ENCODE measurements at places on chromosomes 7 and 10. TPM values are rescaled to one million over a fixed set of nuclear protein-coding genes. Genes with fewer than 3 reads are reported as not detected.

Gene GIMAP4
- 0.40 TPM for total RNA-seq

Gene WDR86
- 0.33 TPM for total RNA-seq

Gene FFAR4
- total RNA-seq = not detected

Gene OR2A5
- total RNA-seq = not detected

DNA sequence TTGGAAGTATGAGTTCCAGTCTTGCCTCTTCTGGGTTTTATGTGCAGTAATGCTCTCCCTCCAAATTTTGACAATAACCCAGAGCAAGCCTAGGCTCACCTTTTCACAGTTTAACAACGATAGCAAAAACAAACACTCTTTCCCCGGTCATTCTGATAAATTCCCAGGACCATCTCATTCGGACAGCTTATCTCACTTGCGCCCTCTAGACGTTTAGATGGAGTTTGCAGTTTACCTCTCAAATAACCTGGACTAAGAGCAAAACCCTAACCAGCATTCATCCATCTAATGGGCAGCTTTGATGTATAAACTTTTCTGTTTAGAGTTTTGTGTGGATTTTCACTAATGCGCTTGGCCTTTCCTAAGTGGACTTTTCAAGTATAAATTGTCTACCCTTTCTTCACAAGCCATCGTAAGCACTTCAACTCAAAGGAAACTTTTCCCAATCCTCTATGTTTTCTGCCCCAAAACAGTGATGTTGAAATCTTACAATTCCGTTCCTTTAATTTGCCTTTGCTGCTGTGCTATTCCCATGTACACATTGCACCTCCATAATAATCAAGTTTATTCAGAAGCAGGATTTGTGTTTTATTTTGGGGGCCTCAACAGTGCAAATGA lies 114.9 kb downstream of the HDAC9 start:
- no peak for DNase-seq

- no peak for DNase-seq
These were observed 1.3 kb downstream of the SAR1A start for GRCh38 chr10:70169011-70169410.

DNA sequence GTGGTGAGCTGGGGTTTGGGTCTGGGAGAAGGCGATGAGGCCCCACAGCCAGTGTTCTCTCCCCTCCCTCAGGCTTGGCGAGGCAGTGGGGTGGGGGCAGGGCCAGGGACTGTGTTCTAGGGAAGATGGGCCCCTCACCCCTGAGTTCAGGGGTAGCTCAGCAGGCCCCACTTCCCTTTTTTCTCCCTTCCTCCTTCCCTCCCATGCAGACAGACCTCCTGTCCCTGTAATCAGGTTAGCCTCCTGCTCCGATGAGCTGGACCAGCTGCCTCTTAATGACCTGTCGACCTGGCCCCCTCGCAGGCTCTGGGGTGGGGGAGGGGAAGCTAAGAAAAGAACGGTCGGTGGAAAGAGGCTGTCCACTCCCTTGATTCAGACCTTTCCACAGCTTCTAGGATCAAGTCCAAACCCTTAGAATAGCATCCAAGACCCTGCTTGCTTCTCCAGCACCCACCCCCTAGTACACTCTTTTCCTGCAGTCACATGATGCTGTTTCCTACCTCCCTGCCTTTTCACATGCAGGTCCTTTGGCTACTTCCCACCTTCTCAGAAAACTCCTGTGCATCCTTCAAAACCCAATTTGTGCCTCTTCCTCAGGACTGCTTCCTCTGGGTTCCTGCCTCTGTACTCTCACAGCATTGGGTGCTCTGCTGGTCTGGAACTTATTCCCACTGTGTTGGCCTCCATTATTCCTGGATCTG lies 64.1 kb downstream of the ZMIZ1 start:
- no peak for DNase-seq

- no peak for DNase-seq
These were observed 10.5 kb downstream of the DDX56 start for GRCh38 chr7:44563171-44563679.

- no peak for DNase-seq
These were observed 100.1 kb downstream of the CACNB2 start for GRCh38 chr10:18240185-18240882.

GRCh38 chr7:157650801-157651200 lies 314.0 kb downstream of the DNAJB6 start:
- no peak for DNase-seq

GRCh38 chr10:29106287-29106686 lies 182.6 kb upstream of the LYZL1 start:
- DNase-seq = no peak

- DNase-seq = no peak
These were observed 1.9 kb upstream of the C7orf33 start for GRCh38 chr7:148588670-148589131.

DNA sequence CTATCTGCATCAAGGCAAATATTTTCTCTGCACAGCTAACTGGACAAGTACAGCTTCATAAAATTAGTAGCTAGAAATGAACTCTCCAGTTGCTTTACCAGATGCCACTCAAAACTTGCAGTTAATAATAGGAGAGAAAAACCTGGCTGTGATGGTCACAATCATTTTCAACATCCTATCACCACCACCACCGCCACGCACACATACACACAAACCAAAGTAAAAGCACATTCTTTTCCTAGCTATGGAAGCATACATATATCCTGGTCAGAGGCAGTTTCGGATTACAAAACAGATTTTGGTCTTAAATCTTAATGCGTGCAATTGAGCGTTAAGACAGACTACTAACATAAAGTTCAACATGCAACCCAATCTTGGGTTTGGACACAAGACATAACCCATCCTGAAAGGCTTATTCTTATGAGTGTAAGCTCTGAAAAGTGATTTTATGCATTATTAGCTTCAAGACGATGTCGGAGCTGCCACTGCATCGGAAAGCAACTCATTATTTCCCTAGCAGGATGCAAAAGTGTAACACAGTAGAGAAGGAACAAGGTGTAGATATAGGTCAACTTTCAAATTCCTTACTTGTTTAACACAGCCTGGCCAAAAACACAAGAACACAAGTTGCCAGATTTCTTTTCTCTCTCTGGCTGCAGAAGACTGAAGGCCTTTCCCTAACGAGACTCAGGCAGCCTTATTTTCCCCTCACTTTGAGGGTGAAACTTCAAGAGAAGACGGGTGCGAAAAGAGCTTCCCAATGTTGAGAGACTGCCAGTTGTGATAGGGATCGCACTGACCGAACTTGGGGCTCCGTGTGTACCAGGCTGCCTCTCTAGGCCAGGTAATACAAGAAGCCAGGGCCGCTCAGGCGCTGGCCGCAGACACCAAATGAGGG lies 1.2 kb downstream of the CACUL1 start:
- no peak for DNase-seq

DNA sequence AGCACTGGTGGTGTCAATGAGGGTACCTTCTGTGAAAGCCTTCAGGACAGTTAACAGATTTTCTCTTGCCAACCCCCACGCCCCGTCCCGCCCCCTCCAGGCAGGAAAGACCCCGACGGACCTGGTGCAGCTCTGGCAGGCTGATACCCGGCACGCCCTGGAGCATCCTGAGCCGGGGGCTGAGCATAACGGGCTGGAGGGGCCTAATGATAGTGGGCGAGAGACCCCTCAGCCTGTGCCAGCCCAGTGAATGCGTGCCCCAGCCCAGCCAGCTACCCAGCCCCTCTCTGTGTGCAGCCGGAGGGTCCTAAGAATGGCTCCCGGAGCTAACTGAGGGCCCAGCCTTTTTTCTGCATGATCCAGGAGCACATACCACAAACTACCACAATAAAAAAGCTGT lies 713 bp upstream of the HOGA1 start:
- no peak for DNase-seq

DNA sequence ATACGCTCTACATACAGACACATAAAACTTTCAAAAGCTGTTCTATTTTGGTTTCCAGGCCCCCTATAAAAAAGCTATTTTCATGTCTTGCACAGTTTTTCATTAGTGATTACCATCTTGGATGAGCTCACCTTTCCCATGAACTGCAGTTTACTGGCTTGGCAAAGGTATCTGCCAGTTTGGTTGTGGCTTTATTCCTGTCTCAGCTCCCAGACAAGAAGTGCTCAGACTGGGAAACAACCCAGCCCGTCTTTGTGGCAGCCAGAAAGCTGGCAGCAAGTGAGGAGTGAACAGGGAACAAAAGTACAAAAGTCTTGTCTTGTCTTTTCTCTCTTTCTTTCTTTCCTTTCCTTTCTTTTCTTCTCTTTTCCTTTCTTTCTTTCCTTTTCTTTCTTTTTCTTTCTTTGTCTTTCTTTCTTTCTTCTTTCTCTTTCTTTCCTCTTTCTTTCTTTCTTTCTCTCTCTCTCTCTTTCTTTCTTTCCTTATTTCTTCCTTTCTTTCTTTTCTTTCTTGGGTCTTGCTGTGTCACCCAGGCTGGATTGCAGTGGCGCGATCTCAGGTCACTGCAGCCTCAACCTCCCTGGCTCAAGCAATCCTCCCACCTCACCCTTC lies 138.8 kb downstream of the CFAP58 start:
- DNase-seq = no peak

DNA sequence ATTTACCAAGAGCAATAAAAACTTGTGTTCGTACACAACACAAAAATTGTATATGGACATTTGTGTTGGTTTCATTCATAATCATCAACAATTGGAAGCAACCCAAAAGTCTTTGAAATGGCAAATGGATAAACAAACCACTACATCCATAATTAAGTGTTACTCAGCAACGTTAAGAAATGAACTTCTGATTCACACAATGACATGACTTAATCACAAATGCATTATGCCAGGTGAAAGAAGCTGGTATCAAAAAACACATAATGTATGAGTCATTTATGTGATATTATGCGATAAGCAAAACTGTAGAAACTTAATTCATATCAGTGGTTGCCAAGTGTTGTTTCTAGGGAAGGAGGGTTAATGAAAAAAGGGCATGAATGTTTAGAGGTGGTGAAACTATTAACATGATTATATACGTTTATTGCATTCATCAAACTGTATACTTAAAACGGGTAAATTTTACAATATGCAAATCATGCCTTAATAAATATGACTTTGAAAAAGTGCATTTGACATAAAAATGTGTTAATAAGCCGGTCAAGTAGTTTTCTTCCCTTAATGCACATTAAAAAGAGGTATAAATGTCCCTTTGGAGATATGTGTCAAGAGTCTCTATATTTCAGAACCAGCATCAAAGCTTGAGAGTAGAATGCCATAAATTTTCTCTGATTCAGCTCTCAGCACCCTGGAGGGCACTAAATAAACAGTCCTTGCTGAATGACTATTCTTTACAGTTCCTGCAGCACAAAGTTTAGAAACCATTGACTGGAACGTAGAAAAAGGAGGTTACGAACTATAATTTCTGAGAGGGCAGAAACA lies 84.8 kb upstream of the GRM3 start:
- no peak for DNase-seq

- no peak for DNase-seq
These were observed 138.5 kb upstream of the MGMT start for GRCh38 chr10:129328546-129328945.
